Activated T-helper 1 cell treated with anti-CD3 and anti-CD28 coated beads, Interleukin-12 subunit alpha, Interleukin-12 subunit beta, Interleukin-2, Interleukin-4 antibody, amounts not matched to agents 30 ng/mL and 10 ng/mL and 1 ng/mL, durations not matched to agents 14 hours and 24 hours and 36 hours (primary cell): ENCODE measurements at places on chromosomes 3 and 15.

- DNase-seq = no peak
Measured at GRCh38 chr15:91946581-91947292, 93.2 kb downstream of the SLCO3A1 start.

DNA sequence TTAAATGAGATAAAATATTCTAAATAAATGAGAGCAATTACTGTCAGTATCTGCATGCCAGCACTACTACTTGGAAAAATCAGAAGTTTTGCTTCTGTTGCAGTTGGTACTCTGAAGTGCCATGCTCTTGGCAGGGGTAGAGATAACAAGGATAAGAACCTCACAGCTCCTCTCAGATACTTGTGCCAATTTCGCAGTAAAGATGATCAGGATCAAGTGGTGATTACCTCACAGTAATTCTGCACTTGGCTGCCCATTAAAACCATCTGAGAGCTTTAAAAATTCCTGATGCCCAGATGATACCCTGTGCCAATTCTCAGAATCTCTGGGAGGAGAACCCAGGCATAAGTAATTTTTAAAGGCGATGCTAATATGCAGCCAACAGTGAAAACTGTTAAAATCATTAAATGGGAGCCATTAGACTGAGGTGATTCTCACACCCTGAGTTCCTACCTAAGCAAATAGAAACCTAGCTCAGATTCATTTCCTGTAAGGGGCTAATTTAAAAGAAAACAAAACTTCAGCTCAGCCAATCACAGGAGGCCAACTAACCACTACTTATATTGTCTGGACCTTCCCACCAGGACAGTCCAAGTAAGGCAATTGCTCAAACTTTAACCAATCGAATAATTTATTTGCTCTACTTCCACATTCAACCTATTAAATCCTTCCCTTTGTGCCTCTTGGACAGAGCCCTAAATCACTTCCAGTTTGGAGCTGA is 171.2 kb downstream of the KCNMB2 start:
- DNase-seq = no peak

GRCh38 chr3:71258526-71258925 is 325.0 kb downstream of the FOXP1 start:
- no peak for DNase-seq

GRCh38 chr3:48187579-48188265 is 495 bp downstream of the CDC25A start:
- DNase-seq = no peak

GRCh38 chr3:71984843-71985613 is 200.1 kb upstream of the PROK2 start:
- DNase-seq = peak; percentile 21
